Astrocyte of the hippocampus (primary cell): ENCODE measurements at places on chromosomes 4 and X.
A peak's percentile ranks its signal among the peaks of the same experiment; 100 is the strongest.

GRCh38 chrX:57156397-57157049 is 19.3 kb upstream of the SPIN2A start:
- peak; percentile 39 for DNase-seq

- DNase-seq, result no peak
These were observed 43.4 kb downstream of the MAOA start for GRCh38 chrX:43699475-43699874.

- DNase-seq, result no peak
These were observed 51.7 kb downstream of the PIR start for GRCh38 chrX:15441464-15441863.

DNA sequence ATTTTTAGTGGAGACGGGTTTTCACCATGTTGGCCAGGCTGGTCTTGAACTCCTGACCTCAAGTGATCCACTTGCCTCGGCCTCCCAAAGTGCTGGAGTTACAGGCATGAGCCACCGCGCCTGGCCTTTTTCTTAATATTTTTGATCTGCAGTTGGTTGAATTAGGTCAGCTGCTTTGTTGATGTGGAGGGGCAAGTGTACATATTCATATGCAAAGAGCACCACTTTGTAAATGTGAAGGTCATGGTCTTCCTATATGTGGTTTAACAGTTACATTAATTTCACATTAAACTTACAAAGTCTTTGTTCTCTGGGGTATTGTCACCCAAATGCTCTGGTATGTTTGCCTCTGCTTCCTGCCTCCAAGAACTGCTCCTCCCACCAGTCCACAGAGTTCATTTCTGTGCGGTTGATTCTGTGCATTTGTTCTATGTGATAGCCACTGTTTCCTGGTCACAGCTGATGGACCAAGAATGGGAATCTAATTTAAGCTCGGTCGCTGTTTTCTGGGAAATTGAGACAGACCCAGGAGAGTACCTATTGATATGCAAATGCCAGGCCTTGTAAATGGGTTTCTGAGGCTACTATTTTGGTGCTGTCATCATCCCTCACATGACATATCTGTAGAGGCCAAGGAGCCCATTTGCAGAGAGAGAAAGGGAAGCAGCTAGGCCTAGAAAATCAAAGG is 26.9 kb upstream of the HPSE start:
- peak; percentile 46 for DNase-seq

DNA sequence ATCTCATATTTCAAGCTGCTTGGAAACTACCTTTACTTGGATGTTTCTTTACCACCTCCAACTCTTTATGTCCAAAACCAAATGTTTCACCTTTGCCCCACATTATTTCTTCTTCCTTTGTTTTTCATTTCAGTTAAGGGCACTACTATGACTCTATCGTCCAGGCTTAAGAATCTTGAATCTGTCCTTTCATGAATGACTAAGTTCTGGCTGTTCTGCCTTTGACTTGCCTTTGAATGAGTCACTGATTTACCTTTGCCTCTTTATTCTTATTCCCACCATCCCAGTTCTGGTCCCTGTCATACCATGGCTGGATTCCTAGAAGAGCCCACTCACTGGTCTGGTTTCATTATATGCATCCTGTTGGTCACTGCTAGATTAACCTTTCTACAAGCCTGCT is 30.6 kb upstream of the PLAC1 start:
- peak; percentile 5 for DNase-seq

- DNase-seq, result no peak
These were observed 32.2 kb downstream of the WFS1 start for GRCh38 chr4:6301732-6302442.

DNA sequence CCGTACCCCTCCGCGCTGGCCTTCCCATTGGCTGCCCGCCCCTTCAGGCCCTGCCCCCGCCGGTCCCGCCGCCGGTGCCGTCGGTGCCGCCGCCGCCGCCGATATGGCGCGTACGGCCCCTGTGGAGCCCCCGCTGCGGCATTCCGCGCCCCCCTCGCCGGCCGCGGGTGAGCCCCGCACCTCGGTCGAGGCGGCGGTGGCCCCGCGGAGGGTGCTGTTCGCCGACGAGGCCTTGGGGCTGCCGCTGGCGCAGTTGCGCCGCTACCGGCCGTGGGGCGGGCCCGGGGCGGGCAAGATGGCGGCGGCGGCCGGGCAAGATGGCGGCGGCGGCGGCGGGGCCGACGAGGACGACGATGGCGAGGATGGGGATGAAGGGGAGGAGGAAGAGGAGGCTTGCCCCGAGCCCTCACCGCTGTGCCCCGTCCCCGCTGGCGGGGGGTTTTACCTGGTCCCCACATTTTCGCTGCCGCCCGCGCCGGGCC is at the start of gene PPP1R3F:
PPP1R3F (plus strand) TSS at position 27 of the 482 bp plus-strand sequence; CDS start at position 104, 77 bp downstream.
- DNase-seq, result no peak

DNA sequence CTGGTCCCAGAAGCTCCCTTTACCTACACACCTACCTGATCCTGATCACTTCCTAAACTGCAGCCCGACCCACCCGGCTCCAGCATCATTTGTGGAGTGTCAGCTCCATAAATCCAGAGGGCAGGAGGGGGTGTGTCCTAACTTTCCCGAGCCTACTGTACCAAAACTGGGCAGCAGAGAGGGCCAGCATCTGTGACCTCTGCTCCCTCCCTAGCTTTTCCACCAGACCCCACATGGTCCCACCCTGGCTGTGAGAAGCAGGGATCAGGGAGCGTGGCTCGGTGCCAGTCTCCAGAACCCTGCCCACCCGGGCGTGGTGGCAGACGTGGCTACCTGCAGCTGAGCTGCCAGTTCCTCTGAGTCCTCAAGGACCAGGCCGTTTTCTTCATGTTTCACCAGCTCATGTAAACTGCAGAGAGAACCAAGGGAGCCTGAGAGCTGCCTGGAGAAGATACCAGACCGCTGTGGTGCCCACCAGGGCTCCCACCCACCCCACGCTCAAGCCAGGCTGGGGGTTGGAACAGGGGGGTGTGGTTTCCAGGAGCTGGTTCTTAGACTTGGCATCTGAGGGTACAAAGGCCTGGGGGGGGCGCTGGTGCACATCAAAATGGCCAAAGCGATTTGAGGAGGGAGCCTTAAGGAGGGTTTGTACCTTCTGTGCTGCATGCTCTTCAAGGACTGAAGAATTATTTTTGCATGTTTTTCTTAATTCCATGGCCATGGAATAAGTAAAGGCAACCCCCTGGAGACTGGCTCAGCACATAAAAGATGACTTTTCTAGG is 76.7 kb upstream of the DRD5 start:
- DNase-seq, result no peak

DNA sequence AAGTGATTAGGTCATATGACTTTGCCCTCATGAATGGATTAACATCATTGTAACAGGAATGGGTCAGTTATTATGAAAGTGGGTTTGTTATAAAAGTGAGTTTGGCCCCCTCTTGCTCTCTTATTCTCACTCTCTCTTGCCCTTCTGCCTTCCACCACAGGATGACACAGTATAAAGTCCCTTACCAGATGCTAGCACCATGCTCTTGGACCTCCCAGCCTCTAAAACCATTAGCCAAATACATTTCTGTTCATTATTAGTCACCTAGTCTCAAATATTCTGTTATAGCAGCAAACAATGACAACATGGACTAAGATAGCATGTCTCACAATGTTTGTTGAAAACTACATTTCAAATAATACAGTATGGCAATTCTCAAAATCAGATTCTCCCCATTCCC is 59.7 kb downstream of the RWDD4 start:
- DNase-seq, result no peak

- no peak for DNase-seq
These were observed 47.8 kb upstream of the LEF1 start for GRCh38 chr4:108216510-108216909.

- DNase-seq, result no peak
These were observed 49.8 kb upstream of the LGI2 start for GRCh38 chr4:25080571-25080970.

GRCh38 chr4:41989994-41990364 is 351 bp upstream of the SLC30A9 start:
- DNase-seq, result no peak

- no peak for DNase-seq
These were observed 37.0 kb downstream of the SEPSECS start for GRCh38 chr4:25123236-25123635.
